ENCODE measurements at places on chromosomes 1 and 21.

- no peak for DNase-seq
These were observed 419.4 kb upstream of the USP24 start for GRCh38 chr1:55634516-55634915.

- DNase-seq, result no peak
These were observed 382.7 kb upstream of the DUSP10 start for GRCh38 chr1:222124602-222125001.

GRCh38 chr1:76428028-76428427 lies 353.5 kb downstream of the ST6GALNAC3 start:
- no peak for DNase-seq

GRCh38 chr1:145688328-145688727 lies 18.8 kb downstream of the PDZK1 start:
- no peak for DNase-seq

DNA sequence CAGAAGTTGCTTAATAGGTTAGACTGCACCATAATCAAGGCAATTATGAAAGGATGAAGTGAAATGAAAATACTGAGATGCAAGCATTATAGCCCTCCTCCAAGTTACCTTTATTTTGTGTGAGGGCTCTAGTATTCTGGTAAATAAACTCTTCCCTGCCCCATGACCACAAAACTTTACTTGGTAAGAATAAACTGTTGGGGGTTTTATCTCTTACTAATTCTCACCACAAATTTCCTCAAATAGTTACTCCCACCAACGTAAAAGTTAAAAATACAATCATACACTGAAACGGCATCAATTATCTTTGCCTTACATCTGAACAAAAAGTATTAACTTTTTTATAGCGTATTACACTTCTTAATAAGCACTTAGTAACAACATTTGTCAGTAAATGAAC lies 29.5 kb downstream of the C21orf91 start:
- no peak for DNase-seq

- DNase-seq, result no peak
These were observed 151.5 kb downstream of the SMYD3 start for GRCh38 chr1:246355411-246356230.

GRCh38 chr21:42346866-42347600 lies 3.8 kb downstream of the TFF2 start:
- DNase-seq, result no peak

GRCh38 chr21:32192291-32193097 lies 86.4 kb downstream of the MIS18A start:
- DNase-seq, result no peak

DNA sequence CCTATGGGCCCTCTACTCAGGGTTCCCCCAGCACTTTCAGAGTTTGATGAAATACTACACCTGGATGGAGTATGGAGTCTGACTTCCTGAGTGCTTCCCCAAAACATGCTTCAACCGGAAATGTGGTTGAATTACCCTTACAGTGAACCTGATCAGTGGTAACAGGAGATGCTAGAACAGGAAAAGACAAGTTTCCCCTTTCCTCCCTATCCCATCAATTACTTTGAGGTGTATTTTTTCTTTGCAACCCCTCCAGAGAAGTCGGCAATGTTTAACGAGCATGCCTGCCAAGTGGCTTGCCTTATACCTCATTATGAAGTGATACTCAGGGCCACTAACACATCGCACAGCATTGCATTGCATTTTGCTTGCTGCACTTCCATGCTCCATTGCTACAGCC lies 7.0 kb downstream of the KRTAP15-1 start:
- DNase-seq, result no peak

- no peak for DNase-seq
These were observed 58.9 kb downstream of the TEX35 start for GRCh38 chr1:178571807-178572206.

DNA sequence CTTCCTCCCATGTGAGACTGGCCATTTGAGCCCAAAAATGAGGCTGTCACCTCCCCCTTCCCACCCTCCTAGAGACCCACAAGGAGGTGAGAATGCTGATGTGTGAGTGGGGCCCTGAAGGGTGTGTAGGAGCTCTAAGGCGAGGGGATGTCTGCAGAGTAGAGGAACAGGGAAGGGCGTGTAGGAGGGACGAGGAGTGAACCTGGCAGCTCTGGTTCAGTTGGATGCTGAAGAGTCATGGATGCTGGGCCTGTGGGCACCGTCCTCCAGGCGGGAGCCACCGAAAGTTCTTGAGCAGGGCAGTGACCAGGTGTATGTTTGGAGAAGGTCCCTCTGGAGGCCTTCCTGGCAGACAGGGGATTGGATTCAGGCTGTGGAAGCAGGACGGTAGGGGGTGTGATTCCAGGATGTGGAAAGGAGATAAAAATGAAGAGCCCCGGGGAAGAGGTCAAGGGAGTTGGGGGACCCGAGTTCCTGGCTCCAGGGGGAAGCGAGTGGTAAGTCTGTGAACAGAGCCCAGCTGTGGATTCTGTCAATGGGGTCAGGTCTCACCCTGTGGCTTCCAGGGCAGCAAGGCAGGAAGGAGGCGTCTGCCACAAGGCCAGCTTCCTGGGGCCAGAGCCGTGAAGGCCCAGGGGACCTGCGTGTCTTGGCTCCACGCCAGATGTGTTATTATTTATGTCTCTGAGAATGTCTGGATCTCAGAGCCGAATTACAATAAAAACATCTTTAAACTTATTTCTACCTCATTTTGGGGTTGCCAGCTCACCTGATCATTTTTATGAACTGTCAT lies 7.9 kb downstream of the SAMD11 start:
- DNase-seq, result no peak

DNA sequence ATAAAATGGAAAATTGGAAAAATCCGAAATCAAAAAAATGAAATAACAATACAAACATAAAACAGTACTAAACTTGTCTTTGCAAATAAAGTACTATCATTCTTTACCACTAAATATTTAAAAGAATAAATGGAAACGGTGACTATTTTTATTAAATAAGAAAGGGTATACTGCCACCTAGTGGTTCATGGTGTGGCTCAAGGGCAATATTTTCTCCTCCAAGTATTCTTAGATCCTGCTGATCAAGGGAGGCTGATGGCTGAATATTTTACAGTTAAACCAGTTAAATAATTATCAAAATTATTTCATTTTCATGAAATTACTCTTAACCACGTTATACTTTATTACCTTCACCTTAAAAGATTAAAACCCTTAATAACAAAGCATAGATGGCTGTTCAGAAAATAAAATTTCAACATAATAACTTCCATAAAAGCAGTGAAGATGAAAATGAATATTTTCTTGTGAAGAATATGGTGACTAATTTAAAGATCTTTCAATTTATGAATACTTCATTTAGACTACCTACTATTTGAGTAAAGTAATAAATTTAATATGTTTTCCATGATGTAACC lies 1793.9 kb downstream of the NCAM2 start:
- peak; percentile 4 for DNase-seq

DNA sequence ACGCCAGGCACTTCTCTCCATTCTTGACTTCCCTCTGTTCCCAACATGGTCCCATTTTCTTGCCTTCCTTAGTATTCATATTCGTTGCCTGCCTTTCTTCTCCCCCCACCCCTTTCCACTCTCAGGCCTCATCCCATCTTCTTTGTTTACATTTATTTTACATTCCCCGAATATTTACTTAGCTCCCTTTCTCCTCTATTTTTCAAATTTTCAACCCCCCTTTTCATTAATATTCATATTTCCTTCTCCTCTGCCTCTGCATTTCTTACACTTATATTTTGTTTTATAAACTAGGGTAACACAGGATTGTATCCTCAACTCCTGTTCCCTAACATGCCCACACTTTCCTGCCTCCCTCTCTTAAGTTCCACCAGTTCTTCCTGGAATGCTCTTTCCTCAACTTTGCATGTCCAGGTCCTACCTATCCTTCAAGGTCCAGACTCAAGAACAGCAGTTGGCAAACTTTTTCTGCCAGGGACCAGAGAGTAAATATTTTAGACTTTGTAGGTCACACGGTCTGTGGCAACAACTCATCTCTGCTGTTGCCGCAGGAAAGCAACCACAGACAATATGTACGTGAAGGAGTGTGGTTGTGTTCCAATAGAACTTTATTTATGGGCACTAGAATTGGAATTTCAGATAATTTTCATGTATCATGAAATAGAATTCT lies 29.8 kb upstream of the A3GALT2 start:
- no peak for DNase-seq

DNA sequence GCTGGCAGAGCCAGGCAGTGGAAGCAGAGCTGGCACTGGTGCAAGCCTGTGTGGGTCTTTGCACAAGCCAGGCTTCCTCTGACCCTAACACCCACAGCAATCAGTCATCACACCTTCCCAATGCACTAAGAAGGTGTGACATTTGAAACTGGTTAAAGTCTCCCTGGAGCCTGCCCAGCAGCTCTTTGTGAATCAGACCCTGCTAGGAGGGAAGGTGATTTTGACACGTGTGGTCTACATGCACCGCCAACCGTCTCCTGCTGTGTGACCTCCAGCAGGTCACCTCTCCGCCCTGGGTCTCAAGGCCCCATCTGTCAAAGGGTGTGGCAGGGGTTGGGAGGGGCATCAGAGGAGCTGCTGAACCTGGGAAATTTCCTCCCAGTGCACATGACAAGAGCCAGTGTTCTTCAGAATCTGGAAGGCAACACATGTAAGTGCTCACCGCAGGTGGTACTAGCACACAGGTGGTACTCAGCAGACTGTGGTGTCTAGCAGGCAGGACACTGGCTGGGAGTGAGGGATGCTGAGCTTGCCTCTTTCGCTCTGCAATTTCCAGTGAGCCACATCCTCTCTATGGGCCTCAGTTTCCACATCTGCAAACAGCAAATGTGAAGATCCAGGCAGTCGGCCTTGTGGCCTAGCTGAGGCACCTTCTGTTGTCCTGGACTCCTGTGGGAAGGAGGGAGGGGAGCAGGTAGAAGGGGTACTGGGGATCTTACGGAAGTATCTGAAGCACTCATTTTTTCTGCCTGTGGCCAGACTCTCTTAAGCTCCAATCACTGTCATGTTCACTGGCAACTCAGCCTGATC lies 123.2 kb downstream of the DMRTB1 start:
- DNase-seq, result no peak

- DNase-seq, result no peak
These were observed 20.1 kb downstream of the RAP1A start for GRCh38 chr1:111639602-111640198.

DNA sequence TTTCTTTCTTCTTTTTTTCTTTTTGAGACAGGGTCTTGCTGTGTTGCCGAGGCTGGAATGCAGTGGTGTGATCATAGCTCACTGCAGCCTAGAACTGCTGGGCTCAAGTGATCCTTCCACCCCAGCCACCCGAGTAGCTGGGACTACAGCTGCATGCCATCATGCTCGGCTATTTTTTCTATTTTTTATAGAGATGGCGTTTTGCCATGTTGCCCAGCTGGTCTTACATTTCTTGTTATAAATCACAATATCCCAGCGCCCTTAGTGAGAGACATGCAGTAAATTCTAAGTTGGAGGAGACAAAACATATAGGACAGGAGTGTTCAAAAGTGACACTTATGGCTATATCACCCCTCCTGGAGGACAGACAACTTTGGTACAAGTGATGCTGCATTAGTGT lies 31.3 kb upstream of the ACTN2 start:
- DNase-seq, result no peak

GRCh38 chr1:27928216-27928954 lies 6.4 kb upstream of the SMPDL3B start:
- no peak for DNase-seq

GRCh38 chr21:23936224-23936623 lies 1671.1 kb downstream of the MRPL39 start:
- DNase-seq, result no peak

- DNase-seq, result no peak
These were observed 105.3 kb downstream of the BACH1 start for GRCh38 chr21:29403922-29404538.

- no peak for DNase-seq
These were observed 397.0 kb upstream of the ADAMTS5 start for GRCh38 chr21:27363719-27364477.

DNA sequence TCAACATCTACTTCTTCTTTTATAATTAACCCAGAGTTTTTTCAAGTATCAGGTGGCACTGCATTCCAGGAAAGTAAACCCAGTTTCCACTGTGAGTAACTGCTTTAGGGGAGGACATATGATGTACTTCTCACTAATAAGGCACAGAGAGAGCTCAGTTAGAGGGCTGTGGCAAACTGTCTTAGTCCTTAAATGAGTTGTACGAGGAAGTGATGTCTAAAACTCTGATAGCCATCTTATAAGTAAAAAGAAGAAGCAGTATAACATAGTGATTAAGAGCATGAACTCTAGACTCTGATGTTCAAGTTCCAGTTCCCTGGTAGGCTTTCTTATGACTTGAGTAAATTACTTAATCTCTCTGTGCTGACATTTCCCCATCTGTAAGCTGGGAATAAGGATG lies 58.7 kb upstream of the PTGS2 start:
- DNase-seq, result no peak

DNA sequence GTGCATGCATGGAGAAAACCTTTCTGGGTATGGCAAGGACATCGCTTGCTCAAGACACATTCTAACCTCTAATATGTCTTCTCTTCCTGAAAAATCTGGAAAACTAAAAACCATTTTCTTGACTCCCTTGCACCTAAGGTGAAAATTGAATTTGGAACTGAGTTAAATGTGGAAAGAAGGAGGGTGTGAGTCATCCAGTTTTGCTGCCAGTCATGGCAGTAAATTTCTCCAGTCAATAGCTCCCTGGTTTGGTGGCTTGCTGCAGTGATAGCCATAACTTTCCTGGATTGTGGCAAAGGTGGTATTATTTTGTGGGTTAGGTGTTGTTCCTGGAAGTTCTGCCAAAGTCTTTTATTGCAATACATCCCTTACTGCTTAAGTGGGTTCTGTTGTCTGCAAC lies 2.5 kb downstream of the ZCCHC17 start:
- no peak for DNase-seq

DNA sequence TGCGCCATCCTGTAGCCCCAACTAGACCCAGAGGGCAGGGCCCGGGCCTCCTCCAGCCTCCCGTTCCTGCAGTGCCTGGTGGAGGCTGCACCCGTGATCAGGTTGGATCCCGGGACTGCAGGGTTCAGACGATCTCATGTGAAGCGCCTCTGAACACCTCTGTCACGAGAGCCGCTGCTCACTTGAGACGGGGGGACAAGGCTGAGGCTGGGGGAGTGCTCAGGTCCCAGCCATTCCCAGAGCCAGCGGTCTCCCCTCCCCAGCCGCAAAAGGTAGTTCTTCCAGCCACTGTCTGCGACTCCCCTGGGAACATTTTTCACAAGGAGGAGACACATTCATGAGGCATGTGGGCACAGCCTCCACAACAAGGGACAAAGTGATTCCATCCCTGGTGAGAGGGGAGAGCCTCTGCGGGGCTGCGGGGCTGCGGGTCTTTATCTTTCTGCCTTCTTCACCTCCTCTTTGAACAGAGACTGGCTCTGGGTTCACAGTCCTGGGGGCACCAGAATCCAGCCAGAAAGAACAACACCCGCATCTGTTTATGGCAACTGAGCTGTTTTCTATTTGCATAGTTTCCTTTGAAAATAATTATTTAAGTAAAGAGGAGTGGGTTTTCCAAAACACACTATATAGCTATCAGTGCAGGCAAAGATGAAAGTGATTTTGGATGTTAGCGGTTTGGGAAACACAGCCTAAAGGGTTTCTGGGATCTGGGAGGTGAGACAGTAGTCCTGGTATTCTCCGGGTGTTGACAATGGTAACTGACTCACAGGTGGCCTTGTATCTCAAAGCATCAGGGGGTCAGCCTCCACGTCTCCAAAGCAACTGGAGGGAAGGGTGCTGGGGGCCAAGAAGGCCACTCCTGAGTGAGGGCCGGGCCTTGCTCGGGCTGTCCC lies 13.0 kb upstream of the LDLRAP1 start:
- DNase-seq, result no peak
